ENCODE measurements at places on chromosomes 6 and 20. TPM values are rescaled to one million over a fixed set of nuclear protein-coding genes. Genes with fewer than 3 reads are reported as not detected.

TMEM14A gene
- 8.0 TPM for total RNA-seq

LRRC73 gene
- 0.30 TPM for total RNA-seq

IP6K3 gene
- total RNA-seq = not detected

TMEM217 gene
- total RNA-seq = 1.4 TPM

SPDEF gene
- 0.35 TPM for total RNA-seq

HLA-F gene
- total RNA-seq = 1,143 TPM

KCNK15 gene
- total RNA-seq = not detected

VSX1 gene
- not detected for total RNA-seq

- no peaks in the 10 kb centered on the region for H3K36me3 ChIP-seq
- no peak for DNase-seq
- no peak overlapping the region for H3K27ac ChIP-seq
- no peak overlapping the region for H3K4me3 ChIP-seq
- H3K4me1 ChIP-seq = no peaks in the 10 kb centered on the region
Measured at GRCh38 chr20:50717974-50718761, 13.2 kb upstream of the PARD6B start.

DNA sequence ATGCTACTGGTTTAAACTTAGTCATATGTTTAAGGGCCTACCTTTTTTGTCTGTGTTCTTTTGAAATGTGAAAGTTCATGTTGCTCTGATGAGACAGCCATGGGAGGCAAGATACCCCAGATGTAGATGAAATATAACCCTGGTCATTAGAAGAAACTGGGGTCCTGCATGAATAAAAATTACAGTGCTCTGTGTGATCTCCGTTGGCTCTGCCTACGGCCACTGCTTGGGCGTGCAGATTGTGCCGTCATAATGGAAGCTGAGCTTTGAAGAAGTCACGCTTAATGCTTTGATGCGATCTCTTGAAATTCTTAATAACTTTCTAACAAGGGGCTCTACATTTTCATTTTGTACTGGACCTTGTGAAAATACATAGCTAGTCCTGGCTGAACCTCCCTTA lies at the start of gene TAAR2:
TAAR2 (minus strand) TSS at position 101 of the 400 bp plus-strand sequence; CDS start at position 101, 0 bp downstream.
- H3K27ac ChIP-seq = no peak within 1 kb of the TSS
- no peak for DNase-seq
- H3K27me3 ChIP-seq = peaks cover 7% of the 10 kb centered on the region
- H3K4me3 ChIP-seq = no peak within 1 kb of the TSS
- no peaks in the 10 kb centered on the region for H3K36me3 ChIP-seq

DNA sequence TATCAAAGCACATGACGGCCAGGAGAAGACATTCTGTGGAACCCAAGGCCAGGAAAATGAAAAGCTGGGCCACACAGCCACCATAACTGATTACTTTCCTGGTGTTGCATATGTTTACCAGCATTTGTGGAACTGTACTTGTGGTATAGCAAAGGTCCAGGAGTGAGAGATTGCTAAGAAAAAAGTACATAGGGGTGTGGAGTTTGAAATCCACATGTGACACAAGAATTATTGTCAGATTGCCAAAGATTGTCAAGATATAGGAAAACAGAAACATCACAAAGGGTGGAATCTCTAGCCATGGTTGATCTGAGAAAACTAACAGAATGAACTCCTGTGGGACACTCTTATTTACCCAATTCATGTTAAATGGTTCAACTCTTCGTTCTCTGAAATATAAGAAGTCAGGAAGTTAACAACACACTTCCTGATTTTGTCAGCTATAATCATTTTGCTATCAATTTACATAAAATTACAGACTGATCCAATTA lies at the start of gene OR2B2:
OR2B2 (minus strand) TSS at position 441 of the 491 bp plus-strand sequence; CDS start at position 364, 77 bp downstream.
- no peaks in the 10 kb centered on the region for H3K36me3 ChIP-seq
- H3K4me1 ChIP-seq = no peaks in the 10 kb centered on the region
- H3K4me3 ChIP-seq = no peak within 1 kb of the TSS
- no peak for DNase-seq

GRCh38 chr20:38302786-38303185 lies 1.2 kb upstream of the BPI start:
- H3K4me3 ChIP-seq = no peak overlapping the region
- no peaks in the 10 kb centered on the region for H3K4me1 ChIP-seq
- no peak for DNase-seq
- no peak overlapping the region for H3K27ac ChIP-seq
- peaks cover 15% of the 10 kb centered on the region for H3K27me3 ChIP-seq
- H3K36me3 ChIP-seq = no peaks in the 10 kb centered on the region

GRCh38 chr20:47922269-47922668 lies 137.0 kb upstream of the SULF2 start:
- no peak overlapping the region for H3K4me3 ChIP-seq
- DNase-seq = no peak
- H3K27ac ChIP-seq = no peak overlapping the region
- no peaks in the 10 kb centered on the region for H3K4me1 ChIP-seq
- H3K36me3 ChIP-seq = no peaks in the 10 kb centered on the region
- H3K27me3 ChIP-seq = peaks cover 2% of the 10 kb centered on the region

GRCh38 chr6:35359744-35360348 lies 17.5 kb downstream of the PPARD start:
- no peak overlapping the region for H3K27ac ChIP-seq
- peaks cover 29% of the 10 kb centered on the region for H3K36me3 ChIP-seq
- no peaks in the 10 kb centered on the region for H3K27me3 ChIP-seq
- H3K4me3 ChIP-seq = no peak overlapping the region

GRCh38 chr6:156826290-156826955 lies 49.2 kb downstream of the ARID1B start:
- no peak overlapping the region for H3K27ac ChIP-seq
- no peak for DNase-seq
- H3K4me3 ChIP-seq = no peak overlapping the region
- no peaks in the 10 kb centered on the region for H3K27me3 ChIP-seq
- peaks cover 26% of the 10 kb centered on the region for H3K4me1 ChIP-seq

DNA sequence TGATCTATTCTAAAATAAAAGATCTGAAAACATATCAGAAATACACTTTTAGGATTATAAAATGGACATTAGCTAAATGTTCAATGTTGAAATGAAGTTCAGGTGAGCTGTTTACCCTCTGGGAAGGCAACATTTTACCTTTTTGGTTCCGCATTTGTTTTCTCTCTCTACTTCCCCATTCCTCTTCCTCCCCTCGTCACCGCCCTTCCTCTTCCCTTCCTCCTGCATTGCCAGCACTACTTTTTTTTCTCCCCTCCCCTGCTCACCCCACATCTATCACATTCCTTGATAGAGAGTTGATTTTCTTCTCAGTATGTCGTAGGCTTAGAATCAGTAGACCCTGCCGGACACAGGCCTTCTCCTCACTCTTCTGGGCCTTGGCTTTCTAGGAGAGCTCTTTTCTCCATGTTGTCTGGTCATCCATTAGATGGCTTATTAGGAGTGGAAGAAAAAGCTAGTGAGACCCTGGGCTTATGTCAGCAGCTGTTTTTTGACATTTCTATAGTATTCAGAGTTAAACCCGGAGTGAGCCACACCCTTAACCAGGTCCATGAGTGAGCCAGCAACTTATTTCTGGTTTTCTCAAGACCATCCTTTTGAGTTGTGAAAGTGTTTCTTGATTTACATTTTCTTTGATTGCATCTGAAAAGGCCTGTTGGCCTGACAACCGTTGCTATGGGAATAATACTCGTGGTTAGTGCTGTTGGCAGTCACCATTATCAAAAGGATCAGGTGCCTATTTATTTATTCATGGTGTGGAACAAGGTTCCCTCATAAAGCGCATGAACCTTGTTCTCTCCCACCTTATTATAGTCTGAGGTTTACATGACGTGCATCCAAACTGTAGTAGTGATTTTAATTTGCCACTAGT lies 90.9 kb downstream of the DTD1 start:
- no peak overlapping the region for H3K4me3 ChIP-seq
- no peaks in the 10 kb centered on the region for H3K27me3 ChIP-seq
- no peaks in the 10 kb centered on the region for H3K4me1 ChIP-seq

GRCh38 chr20:57987659-57988058 lies 240.8 kb downstream of the ANKRD60 start:
- no peak overlapping the region for H3K27ac ChIP-seq
- no peak overlapping the region for H3K4me3 ChIP-seq
- H3K4me1 ChIP-seq = no peaks in the 10 kb centered on the region
- no peak for DNase-seq
- H3K27me3 ChIP-seq = no peaks in the 10 kb centered on the region

DNA sequence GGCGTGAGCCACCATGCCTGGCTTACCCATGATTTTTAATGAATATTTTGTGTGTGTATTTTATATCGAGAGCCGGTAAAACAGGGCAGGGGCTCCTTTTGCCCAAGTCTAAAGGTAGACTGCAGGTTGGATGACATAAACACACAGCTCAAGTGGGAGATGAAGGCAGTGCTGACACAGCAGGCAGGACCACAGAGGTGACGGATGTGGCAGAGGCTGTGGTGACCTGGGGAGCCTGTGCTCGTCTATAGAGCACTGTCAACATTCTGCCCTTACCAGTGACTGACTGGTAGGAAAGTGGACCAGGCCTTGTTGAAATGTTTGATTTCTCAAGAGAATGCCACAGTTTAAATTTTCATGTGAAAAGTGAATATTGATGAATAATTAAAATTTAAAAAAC lies 137.5 kb downstream of the ZFP64 start:
- no peaks in the 10 kb centered on the region for H3K27me3 ChIP-seq
- no peak overlapping the region for H3K27ac ChIP-seq
- DNase-seq = no peak
- no peaks in the 10 kb centered on the region for H3K4me1 ChIP-seq
- H3K4me3 ChIP-seq = no peak overlapping the region

- H3K4me1 ChIP-seq = no peaks in the 10 kb centered on the region
- no peaks in the 10 kb centered on the region for H3K27me3 ChIP-seq
- no peak overlapping the region for H3K27ac ChIP-seq
- no peaks in the 10 kb centered on the region for H3K36me3 ChIP-seq
- DNase-seq = no peak
- H3K4me3 ChIP-seq = no peak overlapping the region
Measured at GRCh38 chr6:46972531-46972930, 50.8 kb upstream of the ADGRF5 start.

GRCh38 chr6:378958-379409 lies 12.6 kb upstream of the IRF4 start:
- no peak for DNase-seq
- H3K36me3 ChIP-seq = no peaks in the 10 kb centered on the region
- H3K27me3 ChIP-seq = peaks cover 3% of the 10 kb centered on the region
- H3K4me1 ChIP-seq = no peaks in the 10 kb centered on the region

GRCh38 chr6:113719545-113719944 lies 137.6 kb upstream of the MARCKS start:
- H3K27ac ChIP-seq = no peak overlapping the region
- DNase-seq = no peak
- no peaks in the 10 kb centered on the region for H3K27me3 ChIP-seq
- H3K4me1 ChIP-seq = no peaks in the 10 kb centered on the region

DNA sequence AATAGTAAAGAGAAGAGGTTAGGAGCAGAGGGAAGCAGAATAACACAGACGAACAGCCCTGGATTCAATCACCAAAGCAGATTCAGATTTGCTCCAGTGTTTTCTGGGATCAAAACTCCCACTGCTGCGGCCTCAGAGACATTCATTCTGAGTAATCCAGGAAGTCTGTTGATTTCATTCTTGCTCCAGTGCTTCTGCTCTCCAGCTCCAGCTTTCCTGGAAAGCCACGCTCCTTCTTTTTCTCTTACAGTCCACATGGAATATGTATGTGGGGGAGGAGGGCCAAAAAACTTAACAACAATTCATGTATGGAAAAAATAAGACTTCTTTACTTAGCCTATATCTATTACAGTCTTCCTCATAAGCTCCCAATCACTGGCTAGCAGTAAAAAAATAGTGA lies 26.4 kb upstream of the UST start:
- no peak overlapping the region for H3K4me3 ChIP-seq
- H3K27ac ChIP-seq = no peak overlapping the region
- peaks cover 4% of the 10 kb centered on the region for H3K27me3 ChIP-seq
- no peaks in the 10 kb centered on the region for H3K36me3 ChIP-seq

DNA sequence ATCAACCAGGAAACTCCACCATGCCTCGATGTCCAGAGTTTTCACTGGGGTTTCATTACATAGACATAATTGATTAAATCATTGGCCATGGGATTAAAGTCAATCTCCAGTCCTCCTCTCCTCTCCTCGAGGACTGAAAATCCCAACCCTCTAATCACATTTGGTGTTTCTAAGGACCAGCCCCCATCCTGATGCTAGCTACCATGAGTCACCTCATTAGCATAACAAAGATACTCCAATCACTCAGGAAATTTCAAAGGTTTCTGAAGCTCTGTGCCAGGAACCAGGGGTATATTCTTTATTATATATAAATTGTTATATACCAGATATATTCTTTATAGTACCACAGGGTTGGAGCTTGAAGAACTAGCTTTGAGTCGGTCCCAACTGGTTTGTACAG lies 212.9 kb upstream of the PRND start:
- H3K4me1 ChIP-seq = no peaks in the 10 kb centered on the region
- no peak for DNase-seq
- H3K36me3 ChIP-seq = no peaks in the 10 kb centered on the region
- H3K4me3 ChIP-seq = no peak overlapping the region

DNA sequence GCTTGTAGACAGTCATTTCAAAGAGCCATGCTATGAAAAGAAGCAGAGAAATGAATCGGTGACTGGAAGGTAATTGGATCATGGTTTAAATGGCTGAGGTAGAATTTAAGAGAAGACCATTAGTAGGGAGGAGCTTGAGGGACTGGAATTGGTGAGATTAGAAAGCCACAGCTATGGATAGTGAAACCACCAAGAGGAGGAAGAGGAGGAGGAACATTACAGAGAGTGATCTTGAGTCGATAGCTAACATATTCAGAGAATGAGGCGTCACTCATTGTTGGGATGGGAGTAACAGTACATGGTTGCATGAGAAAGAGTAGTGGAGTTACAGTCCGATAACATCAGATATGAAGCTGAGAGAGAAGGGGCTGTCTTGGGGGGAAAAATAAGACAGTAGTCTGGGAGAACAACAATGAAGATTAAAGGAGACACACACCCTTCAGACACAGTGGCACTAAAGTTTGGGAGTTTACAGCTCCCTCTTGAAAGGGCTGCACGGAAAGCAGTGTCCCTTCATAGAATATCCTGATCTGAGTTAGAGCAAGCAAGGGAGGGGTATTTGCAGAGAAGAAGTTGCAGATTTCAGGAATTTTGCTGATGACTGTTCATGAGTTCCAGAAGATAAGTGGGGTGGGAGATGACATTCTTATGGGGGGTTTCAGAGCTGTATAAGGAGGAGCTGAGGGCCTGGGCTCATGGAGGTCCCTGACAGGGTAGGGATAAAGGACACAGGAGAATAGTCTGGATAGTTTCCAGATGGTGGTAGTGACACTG lies 15.1 kb upstream of the LAMP5 start:
- no peaks in the 10 kb centered on the region for H3K36me3 ChIP-seq
- DNase-seq = no peak
- no peaks in the 10 kb centered on the region for H3K27me3 ChIP-seq

- H3K36me3 ChIP-seq = peaks cover 39% of the 10 kb centered on the region
- DNase-seq = no peak
- no peaks in the 10 kb centered on the region for H3K27me3 ChIP-seq
- no peak overlapping the region for H3K27ac ChIP-seq
Measured at GRCh38 chr6:43200541-43200940, 18.5 kb downstream of the CUL9 start.

GRCh38 chr20:53635221-53635620 lies 41.6 kb upstream of the ZNF217 start:
- no peak overlapping the region for H3K4me3 ChIP-seq
- H3K4me1 ChIP-seq = no peaks in the 10 kb centered on the region
- H3K36me3 ChIP-seq = no peaks in the 10 kb centered on the region
- no peak for DNase-seq
- no peak overlapping the region for H3K27ac ChIP-seq

All from CD4-positive, CD25-positive, alpha-beta regulatory T cell (primary cell).